Stimulated activated naive CD4-positive, alpha-beta T cell (primary cell): ENCODE measurements at places on chromosomes 3 and 15.

GRCh38 chr3:58408906-58409305, 24.7 kb downstream of the PDHB start:
- DNase-seq: no peak

GRCh38 chr3:43214616-43215015, 71.7 kb upstream of the SNRK start:
- no peak for DNase-seq

- no peak for DNase-seq
These were observed 58.4 kb upstream of the POLG start for GRCh38 chr15:89393056-89393455.

GRCh38 chr3:52085681-52086282, 29.4 kb upstream of the DUSP7 start:
- no peak for DNase-seq

GRCh38 chr3:4587838-4588105, 94.6 kb downstream of the ITPR1 start:
- no peak for DNase-seq

- DNase-seq: no peak
These were observed 103.6 kb downstream of the ECT2 start for GRCh38 chr3:172853921-172854666.

- DNase-seq: no peak
These were observed 145.5 kb downstream of the ATP10A start for GRCh38 chr15:25717457-25718168.

GRCh38 chr3:151818361-151818760, 4.4 kb downstream of the AADAC start:
- DNase-seq: no peak

- DNase-seq: no peak
These were observed 185.9 kb upstream of the BHLHE40 start for GRCh38 chr3:4793311-4793710.

DNA sequence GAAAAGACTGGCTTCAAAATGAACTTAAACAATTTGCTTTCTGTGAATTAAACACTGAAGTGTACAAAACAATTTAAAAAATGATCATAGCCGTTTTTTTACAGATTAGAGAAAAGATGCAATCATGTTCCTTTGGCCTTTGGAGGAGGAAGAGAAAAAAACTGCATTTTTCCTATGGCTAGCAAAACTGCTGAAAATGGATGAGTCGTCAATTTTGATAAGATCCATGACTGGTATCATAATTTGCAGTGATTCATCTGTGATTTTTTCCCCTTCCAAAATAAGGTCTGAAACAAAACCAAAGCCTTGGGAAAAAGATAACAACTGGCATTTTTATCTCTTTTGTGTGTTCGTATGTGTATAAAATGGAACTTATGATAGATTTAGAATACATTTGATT, 255.6 kb upstream of the SATB1 start:
- no peak for DNase-seq

GRCh38 chr15:69662645-69663000, 210.0 kb downstream of the RPLP1 start:
- no peak for DNase-seq

- DNase-seq: no peak
These were observed 52.2 kb downstream of the SEMA5B start for GRCh38 chr3:122975163-122975923.

- DNase-seq: no peak
These were observed 20.7 kb downstream of the IGSF11 start for GRCh38 chr3:119013951-119014350.

GRCh38 chr3:194962056-194962455, 276.4 kb downstream of the FAM43A start:
- no peak for DNase-seq

DNA sequence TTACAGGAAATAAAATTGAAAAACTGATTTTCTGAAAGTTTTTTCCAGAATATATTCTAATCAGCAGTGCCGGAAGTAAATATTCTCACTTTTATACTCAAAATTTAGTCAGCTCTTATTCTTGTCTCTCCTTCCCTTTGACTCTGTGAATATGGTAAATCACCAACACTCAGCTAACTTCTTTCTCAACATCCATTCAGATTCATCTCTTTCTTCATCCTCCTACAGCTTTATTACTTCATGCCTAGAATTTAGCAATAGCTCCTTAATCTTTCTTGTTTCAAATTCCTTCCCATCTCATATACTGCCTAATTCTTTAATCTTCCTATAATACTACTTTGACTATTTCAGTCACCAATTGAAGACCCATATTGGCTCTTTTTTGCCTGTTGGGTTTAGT, 67.9 kb downstream of the FGF7 start:
- no peak for DNase-seq

- no peak for DNase-seq
These were observed 38.0 kb upstream of the ATP11B start for GRCh38 chr3:182755308-182755707.

GRCh38 chr3:135260025-135260424, 465.0 kb downstream of the EPHB1 start:
- DNase-seq: no peak

- no peak for DNase-seq
These were observed 420.5 kb upstream of the WNT5A start for GRCh38 chr3:55907616-55908015.

DNA sequence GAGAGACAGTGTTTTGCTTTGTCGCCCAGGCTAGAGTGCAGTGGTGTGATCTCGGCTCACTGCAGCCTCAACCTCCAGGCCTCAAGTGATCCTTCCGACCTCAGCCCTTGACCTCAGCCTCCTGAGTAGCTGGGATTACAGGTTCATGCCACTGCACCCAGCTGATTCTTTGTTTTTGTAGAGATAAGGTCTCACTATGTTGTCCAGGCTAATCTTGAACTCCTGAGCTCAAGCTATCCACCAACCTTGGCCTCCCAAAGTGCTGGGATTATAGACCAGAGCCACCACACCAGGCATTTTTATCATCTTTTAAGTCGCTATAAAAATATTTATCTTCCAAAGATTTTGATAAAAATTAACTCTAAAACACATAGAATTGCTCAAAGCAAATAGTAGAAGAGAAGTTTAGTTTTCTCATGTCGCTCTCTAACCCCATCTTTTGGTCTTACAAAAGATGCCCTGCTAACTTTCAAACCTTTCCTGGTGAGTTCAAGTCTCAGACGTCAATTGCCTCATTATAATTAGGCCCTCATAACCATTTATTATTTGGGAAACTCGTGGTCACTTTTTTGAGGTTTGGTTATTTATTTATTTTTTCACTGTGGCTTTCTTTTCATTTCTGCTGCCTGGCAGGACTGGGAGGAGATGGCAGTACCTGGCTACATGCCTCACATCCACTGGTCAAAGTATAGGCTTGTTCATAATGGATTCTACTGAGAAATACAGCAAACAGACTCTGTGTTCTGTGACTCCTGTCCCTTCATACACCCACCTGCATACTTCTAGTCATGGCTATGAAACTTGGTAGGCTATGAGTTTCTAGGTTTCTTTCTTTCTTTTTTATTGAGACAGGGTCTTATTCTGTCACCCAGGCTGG, 48.3 kb upstream of the DPPA4 start:
- no peak for DNase-seq

DNA sequence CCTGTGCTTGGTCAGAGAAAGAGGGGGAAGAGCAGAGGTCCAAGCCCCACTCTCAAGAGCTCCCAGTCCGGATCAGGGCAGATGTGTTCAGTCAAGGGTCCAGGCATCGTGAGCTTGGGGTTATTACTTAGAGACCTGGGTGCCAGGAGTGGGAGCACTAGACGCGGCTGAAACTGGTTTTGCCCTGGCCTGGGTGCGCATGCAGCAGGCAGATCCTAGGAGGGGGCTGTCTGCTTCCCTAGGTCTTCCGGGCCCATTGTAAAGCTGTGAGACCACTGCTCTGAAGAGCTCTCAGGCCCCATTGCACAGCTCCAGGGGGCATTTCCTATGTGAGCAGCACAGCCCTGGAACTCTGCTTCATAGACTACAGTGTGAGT, 204.9 kb upstream of the LINGO1 start:
- DNase-seq: no peak

- DNase-seq: no peak
These were observed 845.9 kb downstream of the TBL1XR1 start for GRCh38 chr3:176351408-176351807.

- no peak for DNase-seq
These were observed 34.7 kb downstream of the MOBP start for GRCh38 chr3:39501968-39502837.

GRCh38 chr3:114221165-114221880, 16.1 kb downstream of the ZNF80 start:
- DNase-seq: no peak

DNA sequence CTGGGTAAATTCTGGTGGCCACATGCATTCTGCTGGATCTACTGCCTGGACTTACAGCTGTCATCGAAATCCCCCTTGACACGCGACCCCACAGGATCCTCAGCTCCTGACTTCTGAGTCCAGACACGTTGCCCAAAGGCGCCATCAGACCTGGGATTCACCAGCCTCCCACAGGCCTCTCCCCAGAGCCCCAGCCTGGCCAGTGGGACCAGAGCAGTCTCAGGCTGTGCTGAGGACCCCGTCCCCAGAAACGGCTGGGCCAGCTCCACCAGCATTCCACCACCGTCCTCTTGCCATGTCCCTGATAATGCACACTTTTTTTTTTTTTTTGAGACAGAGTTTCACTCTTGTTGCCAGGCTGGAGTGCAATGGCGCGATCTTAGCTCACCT, 166.1 kb downstream of the LRRK1 start:
- no peak for DNase-seq

- DNase-seq: no peak
These were observed 52.2 kb upstream of the ACTC1 start for GRCh38 chr15:34847598-34847997.

- DNase-seq: no peak
These were observed 470.4 kb downstream of the ROBO1 start for GRCh38 chr3:79297245-79297960.

DNA sequence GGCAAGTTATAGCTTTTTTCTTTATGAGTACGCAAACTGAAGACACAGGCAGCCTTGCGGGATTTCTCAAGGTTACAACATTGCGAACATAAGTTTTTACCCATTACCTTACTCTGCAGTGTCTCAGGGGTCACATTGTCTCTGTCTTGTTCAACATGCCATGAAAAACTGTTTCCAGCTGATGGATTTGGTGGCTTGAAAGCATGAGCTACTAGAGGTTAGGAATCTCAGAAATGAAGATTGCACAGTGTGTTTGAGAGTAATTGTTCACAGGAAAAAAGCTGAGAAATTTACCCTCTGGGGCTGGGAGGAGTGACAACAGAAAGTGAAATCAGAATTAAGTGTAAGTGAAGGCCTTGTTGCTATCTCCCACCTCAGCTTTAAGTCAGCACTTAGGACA, 568.6 kb downstream of the TAFA4 start:
- no peak for DNase-seq

DNA sequence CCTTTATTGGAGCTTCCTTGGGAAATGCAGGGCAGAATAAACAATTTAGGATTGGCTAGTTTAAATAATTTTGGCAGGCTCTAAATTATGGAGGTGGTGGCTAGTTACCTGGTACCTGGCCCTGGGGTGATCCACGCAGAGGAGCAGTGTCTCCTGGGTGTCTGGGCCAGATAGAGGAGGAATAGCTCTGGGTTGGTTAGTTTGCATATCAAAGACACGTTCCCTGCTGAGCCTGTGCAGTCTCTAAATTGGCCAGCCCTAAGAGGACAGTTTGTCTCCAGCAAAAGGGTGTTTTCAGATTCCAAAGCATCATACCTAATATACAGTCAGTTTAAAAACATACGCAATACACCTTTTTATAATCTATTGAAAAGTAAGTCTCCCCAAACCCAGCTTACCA, 333.3 kb upstream of the TPM1 start:
- no peak for DNase-seq

GRCh38 chr15:82871358-82871757, 61.9 kb downstream of the WHAMM start:
- no peak for DNase-seq

- no peak for DNase-seq
These were observed 25.5 kb downstream of the SLC35A5 start for GRCh38 chr3:112587336-112587735.

DNA sequence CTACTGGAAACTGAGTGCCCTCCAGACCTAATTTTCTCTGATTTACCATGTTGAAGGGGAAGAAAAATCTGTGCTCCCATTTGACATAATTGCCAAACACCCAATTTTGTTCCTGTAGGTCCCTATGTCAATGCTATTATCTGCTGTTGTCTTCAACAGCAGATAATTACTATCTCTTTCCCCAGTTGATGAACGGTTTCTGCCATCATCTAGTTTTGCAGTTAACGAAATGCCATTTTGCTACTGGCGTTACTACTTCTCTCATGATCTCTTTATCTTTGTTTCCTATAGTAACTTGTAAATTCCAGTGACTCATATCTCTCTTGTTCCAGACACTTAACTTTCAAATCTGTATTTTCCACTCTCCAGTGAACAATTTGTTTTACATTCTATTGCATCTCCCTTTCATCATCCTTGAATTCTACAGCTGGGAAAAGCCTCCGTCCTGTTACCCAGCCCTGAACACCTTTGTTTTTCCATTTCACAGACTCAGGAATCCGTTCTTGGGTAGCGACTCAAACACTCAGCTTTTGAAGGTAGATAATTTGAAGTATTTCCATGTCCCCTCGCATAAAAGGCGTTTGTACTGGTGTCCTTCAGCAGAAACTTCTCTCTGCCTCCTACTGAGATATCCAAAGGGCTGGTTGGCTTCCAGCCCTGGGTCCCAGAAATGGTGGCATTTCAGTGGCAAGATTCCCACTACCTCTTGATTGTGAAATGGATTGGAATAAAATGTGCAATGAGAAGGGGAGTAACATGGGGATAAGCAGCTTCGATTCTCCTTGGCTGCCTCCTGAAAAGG, 111.7 kb downstream of the FOXB1 start:
- DNase-seq: no peak

GRCh38 chr15:95075792-95076677, 844.7 kb downstream of the MCTP2 start:
- no peak for DNase-seq

- DNase-seq: no peak
These were observed 11.6 kb downstream of the PCSK6 start for GRCh38 chr15:101477851-101478362.

GRCh38 chr3:63588895-63589294, 63.6 kb upstream of the SNTN start:
- DNase-seq: no peak

- no peak for DNase-seq
These were observed 31.6 kb upstream of the SLC35G2 start for GRCh38 chr3:136787349-136787748.

- no peak for DNase-seq
These were observed 19.8 kb downstream of the CCR3 start for GRCh38 chr3:46261926-46262594.

DNA sequence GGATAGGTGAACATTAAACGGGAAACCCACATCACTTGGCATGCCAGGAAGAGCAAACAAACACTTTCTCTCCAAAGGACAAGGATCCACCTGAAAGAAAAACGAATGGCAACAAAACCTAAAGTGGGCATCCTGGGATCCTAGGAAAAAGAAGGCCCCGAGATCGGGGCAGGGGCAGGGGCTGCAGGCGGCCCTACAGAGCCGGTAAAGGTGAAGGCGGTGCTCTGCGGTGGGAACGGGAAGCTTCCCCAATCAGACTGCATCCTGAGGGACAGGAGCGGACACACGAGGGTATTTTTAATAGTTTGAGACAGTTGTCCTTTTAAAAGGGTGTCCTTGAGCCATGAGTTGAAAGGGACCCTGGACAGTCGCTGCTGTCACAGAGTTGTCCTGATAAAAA, 24.9 kb upstream of the GABRA5 start:
- no peak for DNase-seq

- DNase-seq: no peak
These were observed 22.9 kb downstream of the SIAH2 start for GRCh38 chr3:150739877-150740645.

GRCh38 chr3:174938102-174938501, 79.0 kb downstream of the NAALADL2 start:
- DNase-seq: no peak

GRCh38 chr3:18786650-18787323, 361.5 kb upstream of the KCNH8 start:
- peak; percentile 20 for DNase-seq
